ENCODE measurements at places on chromosomes 16 and 17. TPM values are rescaled to one million over a fixed set of nuclear protein-coding genes. Genes with fewer than 3 reads are reported as not detected.

MILR1 gene
- 6.5 TPM for total RNA-seq

NDE1 gene
- 25.1 TPM for total RNA-seq

ADGRG1 gene
- total RNA-seq, result 6.0 TPM

TMC8 gene
- total RNA-seq, result not detected

VTN gene
- total RNA-seq, result not detected

MMP28 gene
- total RNA-seq, result not detected

FBXW10 gene
- total RNA-seq, result not detected

ST6GALNAC2 gene
- total RNA-seq, result 0.73 TPM

ITGAD gene
- not detected for total RNA-seq

RRAD gene
- total RNA-seq, result 1.7 TPM

DPEP3 gene
- not detected for total RNA-seq
